ENCODE measurements at places on chromosomes 3 and 15.

- DNase-seq, result no peak
Measured at GRCh38 chr3:29668233-29668632, 387.4 kb downstream of the RBMS3 start.

- DNase-seq, result no peak
Measured at GRCh38 chr15:80697075-80697685, 2.1 kb downstream of the ABHD17C start.

- no peak for DNase-seq
Measured at GRCh38 chr15:89101302-89102193, 13.3 kb downstream of the ABHD2 start.

DNA sequence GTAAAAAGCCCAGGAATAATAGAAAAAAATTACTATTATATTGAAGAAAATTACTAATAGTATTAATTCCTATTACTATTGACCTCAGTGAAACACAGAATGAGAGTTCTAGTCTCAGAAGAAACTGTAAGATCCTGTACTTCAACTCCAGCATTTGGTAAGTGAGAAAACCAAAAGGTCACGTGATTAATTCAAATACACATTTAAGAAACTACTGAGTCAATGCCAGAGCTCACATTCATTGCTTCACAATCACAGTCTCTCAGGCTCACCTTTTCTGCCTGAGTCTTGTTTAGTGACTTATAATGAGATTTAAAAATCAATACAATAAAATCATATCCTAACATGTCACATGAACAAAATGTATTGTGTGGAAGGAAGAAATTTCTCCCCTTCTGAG, 556.1 kb downstream of the FGF12 start:
- DNase-seq, result no peak

DNA sequence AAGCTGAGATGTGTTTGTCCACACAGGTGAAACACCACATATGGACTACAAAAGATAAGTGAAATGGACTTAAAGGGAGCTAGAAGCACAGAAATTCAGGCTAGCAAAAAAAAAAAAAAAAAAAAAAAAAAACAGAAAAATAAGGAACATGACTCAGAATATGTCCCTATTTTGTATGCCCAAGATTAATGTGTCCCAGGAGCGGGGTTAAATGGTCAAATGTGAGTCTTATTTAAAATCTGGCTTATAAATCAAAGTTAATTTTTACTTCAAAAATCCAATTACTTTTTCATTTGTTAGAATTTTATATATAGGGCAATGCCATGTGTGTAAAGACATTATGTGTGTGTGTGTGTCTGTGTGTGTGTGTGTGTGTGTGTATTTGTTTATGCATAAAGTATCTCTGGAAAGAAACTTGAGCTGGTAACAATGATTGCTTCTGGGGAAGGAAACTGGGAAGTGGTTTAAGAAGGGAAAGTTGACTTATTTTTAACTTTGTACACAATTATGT, 986.5 kb downstream of the ROBO2 start:
- DNase-seq, result no peak

All from effector CD4-positive, alpha-beta T cell (primary cell).